ENCODE measurements at places on chromosomes 5 and 9.

DNA sequence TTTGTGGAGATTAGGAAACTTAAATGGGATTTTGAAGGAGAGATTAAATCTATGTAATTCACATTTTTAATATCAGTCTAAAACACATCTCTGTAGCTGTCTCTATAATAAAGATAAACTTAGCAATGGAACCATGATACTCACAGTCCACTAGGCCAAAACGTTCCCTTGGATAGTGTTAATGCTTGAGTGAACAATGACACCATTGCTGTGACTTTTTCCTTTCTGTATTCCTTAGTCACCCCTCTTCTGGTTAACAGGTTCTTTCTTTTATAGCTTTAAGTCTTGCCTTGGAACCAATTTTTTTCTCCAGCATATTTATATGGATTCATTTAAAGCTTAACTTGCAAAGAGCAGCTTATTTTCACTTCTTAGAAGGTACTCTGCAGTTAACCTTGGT is 63.3 kb downstream of the INSL6 start:
- DNase-seq = no peak

DNA sequence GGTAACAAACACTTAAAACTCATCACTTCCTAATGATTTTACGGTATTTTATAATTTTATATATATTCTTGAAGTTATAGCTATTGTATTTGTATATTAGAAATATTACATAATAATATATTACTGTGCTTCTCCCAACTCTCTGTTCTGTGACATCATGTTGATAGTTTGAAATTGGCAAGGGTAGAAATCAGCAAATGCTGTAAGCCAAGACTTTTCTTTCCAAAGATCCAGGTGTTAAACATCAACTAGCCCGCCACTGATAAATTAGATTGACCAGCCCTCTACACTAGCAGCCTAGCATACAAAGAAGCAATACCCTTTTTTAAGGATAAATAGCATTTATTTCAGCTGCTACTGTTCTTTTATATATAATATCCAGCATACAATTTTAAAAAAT is 122.9 kb downstream of the PRELID2 start:
- no peak for DNase-seq

- no peak for DNase-seq
These were observed 1.7 kb downstream of the EBF1 start for GRCh38 chr5:159097784-159098602.

- no peak for DNase-seq
These were observed 2.2 kb downstream of the LCN6 start for GRCh38 chr9:136746155-136746490.

DNA sequence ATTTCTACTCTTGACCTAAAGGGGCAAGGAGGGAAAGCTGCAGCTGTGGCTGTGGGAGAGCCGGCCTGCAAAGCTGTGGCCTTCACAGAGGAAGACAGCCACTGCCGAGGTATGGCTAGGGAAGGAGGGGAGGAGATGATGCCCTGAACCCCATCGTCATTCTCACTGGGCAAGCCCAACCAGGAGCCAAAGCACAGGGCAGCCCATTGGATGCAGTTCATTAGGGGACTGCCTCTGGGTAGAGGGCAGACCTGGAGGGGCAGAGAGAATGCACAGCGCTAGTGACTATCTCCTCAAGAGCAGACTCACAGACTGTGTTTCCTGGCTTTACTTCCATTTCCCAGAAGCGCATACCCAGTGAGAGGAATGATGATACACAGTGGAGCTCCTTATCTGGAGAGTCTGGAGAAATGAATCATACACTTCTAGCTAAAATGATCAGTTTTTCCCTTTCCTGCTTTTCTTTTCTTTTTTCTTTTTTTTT is 47.2 kb upstream of the TTC23L start:
- no peak for DNase-seq

- DNase-seq = no peak
These were observed 20.8 kb upstream of the ZNF354A start for GRCh38 chr5:178751286-178751685.

- DNase-seq = no peak
These were observed 80.6 kb downstream of the WNK2 start for GRCh38 chr9:93264338-93265125.

DNA sequence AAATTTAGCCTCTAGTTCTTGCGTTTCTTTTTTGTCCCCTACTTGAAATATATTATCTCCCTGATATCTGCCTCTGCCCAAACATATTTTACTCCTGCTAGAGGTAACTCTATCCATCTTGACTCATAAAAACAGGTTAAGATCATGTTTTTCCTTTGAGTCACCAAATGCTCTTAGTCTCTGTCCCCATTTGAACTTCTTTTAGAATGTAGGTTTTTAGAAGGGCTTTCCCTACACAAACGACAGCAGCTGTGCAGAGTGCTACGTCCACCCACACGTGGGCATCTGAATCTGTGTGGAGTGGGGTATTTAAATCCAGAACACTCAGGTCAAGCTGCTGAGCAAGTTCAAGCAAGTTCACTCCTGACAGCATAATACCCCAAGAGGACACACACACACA is 2.2 kb downstream of the HSD17B3 start:
- no peak for DNase-seq

- DNase-seq = no peak
These were observed 97.4 kb downstream of the CACNA1B start for GRCh38 chr9:137974746-137975526.
